ENCODE measurements at places on chromosomes 7 and 10.

DNA sequence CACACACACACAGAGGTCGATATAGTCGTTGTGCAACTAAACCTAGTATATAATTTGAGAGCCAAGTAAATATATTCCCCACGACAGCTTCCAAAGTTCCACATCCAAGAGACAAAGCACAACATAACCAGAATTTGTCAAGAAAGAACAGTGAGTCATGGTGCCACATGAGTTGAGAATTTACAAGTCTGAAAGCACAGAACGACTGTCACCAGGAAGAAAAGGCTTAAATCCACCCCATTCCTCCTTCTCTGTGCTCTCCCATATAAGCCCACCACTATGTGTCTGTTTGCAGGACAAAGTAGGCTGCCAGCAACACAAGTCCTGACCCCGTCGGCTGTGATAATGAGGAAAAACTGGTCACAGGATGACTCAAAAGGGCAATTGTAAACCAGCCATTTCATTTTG, 32.8 kb downstream of the GSAP start:
- DNase-seq: no peak

DNA sequence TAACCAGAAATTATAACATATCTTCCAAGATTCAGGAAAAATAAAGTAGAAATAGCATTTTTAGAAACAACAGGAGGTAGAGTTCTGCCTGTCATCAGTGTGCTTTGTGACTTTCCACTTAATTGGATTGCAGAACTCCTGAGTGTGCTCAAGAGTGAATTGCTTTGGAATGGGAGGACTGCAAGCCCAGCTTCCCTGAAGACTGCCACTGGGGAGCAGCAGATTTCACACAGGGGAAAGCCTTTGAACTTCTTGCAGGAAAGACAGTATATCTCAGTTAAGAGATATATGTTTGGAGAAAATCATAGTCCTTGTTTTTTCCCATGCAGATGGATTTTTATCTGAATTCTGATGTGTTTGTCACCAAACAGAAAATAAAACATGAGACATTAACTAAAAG, 124.5 kb downstream of the TMEM168 start:
- no peak for DNase-seq

DNA sequence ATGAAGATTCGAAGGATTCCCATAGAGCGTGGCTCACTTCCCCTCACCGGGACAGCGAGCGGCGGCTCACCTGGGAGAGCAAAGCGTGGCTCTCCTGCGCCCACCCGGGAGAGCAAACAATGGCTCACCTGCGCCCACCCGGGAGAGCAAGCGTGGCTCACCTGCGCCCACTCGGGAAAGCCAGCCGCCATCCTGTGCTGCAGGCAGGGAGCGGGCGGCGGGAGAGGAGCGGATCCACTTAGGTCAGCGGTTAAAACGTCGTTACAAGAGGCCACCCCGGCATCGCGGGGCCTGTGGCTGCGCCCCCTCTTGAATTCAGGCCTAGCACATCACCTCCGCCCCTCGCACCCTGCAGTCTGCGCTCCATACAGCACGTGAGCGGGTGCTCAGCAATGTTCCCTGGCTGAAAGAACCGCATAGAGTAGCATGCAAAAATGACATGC, 461 bp upstream of the FIGNL1 start:
- peak; percentile 34 for DNase-seq

DNA sequence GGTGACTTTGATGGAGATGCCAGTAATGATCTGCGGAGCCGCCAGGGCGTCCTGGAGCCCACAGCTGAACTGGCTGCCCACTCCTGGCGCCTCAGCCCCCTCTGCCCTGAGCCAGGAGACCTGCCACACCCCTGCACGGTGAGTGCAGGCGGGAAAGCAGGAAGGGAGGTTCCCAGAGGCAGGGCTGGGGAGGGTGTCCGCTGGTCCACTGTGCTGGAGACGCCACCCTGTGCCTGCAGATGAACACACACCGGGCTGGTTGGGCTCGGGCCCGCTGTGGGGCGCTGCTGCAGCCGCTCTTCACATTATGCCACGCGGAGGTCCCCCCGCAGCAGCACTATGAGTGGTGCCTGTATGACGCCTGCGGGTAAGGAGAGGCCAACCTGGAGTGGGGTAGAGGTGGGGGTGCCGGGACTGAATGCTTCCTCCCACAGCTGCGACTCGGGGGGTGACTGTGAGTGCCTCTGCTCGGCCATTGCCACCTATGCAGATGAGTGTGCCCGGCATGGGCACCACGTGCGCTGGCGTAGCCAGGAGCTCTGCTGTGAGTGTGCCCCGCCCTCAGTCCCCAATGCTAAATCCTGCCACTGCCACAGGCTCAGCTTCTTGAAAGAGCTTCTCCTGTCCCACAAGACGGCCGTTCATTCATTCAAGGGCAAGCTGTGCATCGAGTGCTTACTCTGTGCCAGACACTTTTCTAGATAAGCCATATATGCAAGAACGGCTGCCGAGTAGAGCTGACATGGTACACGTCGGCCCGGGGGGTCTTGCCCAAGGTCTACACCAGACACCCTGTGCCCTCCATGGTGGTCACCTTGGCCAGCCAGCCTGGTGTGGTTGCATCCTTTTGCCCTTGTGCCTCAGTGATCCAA, 14.3 kb upstream of the ZNF467 start:
- DNase-seq: no peak

DNA sequence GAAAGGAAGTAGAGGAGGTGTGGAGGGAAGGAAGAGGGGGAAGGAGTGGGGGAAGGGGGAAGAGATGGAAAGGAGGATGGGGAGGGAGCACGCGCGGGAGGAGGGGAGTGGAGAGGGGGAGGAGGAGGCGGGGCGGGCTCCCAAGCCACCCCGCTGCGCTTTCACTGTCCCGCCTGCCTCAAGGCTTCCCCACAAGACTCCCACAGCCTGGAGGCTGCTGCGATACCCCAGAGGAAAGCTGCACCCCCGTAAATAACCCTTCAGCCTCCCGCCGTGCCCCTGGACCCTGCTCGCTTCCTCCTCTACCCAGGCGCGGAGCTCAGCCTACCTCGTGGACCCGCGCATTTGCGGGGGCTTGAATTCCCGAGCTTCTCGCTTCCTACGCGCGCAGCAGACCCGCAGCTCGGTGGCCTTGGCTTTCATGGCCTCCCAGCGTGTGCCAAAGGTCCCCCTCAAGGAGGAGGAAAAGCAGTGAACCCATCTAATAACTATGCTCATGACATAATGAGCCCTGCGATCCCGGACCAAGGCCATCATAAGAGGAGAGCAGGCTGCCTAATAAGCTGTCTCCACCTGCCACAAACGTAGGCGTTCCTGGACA, at the start of gene C10orf67:
Gene C10orf67 (minus strand): TSS at position 557 of the 601 bp plus-strand sequence. CDS start 23 bp downstream, at position 534.
- peak; percentile 29 for DNase-seq

GRCh38 chr7:12643644-12644043, 43.8 kb upstream of the ARL4A start:
- no peak for DNase-seq

DNA sequence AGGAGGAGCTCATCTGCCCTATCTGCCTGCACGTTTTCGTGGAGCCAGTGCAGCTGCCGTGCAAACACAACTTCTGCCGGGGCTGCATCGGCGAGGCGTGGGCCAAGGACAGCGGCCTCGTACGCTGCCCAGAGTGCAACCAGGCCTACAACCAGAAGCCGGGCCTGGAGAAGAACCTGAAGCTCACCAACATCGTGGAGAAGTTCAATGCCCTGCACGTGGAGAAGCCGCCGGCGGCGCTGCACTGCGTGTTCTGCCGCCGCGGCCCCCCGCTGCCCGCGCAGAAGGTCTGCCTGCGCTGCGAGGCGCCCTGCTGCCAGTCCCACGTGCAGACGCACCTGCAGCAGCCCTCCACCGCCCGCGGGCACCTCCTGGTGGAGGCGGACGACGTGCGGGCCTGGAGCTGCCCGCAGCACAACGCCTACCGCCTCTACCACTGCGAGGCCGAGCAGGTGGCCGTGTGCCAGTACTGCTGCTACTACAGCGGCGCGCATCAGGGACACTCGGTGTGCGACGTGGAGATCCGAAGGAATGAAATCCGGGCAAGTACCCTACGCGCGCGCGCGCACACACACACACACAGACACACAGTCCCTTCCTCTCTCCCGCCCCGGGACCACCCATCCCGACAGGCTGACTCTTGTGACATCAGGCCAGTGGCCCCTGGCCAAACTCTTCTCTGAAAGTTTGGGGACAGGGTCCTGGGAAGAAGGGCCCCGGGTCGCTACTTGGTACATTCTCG, 538 bp downstream of the TRIM8 start:
- DNase-seq: peak; percentile 87

- no peak for DNase-seq
Measured at GRCh38 chr7:46189255-46189790, 268.3 kb upstream of the IGFBP3 start.

- no peak for DNase-seq
Measured at GRCh38 chr10:13559124-13559700, 27.6 kb upstream of the PRPF18 start.

GRCh38 chr10:71086439-71087080, 125.8 kb upstream of the UNC5B start:
- DNase-seq: peak; percentile 3

GRCh38 chr7:131265227-131265626, 62.4 kb upstream of the MKLN1 start:
- DNase-seq: no peak

GRCh38 chr10:48948470-48949037, 8.9 kb upstream of the LRRC18 start:
- no peak for DNase-seq

DNA sequence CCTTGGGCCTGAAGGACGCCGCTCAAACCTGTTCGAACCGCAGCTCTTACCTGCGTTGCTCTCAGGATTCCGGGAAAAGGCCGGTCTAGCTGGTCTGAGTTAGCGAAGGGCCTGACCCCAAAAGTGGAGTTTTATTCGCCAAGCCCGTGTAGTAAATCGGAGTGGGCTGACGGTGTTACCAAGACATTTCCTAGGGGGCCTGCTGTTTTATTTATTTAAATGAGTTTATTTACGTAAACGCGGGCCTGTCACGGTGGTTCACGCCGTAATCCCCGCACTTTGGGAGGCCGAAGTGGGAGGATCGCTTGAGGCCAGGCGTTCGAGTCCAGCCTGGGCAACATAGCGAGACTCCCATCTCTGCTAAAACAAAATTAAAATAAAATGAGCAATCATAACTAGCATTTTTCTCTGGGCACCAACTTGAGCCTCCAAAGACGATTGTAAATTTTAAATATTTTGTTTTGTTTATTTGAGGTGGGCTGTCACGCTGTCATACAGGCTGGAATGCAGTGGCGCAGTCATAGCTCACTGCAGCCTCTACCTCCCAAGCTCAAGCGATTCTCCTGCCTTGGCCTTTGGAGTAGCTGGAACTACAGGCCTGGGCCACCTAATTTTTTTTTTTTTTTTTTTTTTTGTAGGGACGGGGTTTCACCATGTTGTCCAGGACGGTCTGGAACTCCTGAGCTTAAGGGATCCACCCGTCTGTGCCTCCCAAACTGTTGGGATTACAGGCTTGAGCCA, 903 bp downstream of the ZNF655 start:
- no peak for DNase-seq

DNA sequence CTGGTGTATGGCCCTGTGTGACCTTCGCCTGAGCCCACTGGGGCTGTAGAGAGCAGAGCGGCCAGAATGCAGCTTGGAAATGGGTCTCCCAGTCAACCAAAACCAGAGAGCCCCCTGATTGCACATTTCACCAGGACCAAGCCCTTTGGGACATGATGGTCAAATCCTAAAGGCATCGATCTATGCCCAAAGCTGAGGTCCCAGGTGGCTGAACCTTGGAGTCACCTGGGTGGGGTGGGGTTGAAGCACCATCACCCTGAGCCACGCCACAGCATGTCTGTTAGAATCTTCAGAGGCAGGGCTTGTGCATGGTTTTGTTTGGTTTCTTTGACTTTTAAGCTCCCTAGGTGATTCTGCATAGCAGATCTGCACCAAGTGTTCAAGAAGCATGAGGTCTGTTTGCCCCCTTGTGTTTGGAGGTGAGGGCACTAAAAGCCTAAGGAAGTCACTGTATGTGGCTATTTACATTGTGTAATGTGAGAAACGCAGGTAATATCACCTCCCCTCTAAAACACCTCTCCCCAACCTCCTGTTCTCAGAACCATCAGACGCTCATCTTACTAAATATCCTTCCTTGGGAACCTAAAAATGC, 9.6 kb downstream of the PKD1L1 start:
- no peak for DNase-seq

DNA sequence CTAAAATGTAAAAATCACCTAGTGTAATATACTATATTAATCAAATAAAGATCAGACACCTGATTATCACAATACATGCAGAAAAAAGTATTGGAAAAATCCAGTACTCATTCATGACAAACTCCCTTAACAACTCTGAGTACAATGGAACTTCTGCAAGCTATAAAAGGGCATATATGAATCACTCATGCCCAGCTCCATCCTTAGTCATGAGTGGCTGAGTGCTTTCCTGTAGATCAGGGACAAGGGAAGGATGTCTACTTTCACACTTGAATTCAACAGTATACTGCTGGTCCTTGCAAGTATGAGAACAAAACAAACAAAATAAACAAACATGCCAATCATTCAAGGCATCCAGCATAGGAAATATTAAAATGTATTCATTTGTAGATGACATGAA, 116.5 kb downstream of the ADARB2 start:
- no peak for DNase-seq

GRCh38 chr7:37284805-37285231, 163.8 kb downstream of the ELMO1 start:
- DNase-seq: peak; percentile 59

GRCh38 chr10:127036987-127037386, 131.8 kb downstream of the DOCK1 start:
- no peak for DNase-seq

DNA sequence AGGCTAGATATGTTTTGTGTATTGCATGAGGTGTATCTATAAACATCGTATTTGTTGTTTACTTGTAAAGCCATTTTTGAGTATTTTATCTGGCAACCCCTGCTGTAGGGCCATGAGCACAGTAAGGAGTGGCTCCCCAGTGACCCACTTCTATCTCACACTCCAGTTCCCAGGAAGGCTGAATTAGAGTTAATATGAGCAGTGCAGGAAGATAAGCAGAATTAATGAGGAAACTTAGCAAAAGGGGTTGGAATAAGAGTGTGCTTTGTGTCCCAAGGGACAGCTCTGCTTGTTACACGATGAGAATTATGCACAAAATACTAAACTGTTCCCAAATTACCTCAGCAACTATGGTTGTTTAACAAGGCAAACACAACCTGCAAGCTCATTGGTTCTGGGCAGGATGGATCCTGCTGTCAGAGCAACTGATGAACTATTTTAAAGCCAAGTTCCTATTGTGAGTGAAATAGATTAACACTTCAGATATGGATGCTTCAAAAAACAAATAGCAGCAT, 1005.8 kb downstream of the NRG3 start:
- DNase-seq: no peak
